ENCODE measurements at places on chromosomes 16 and 17. TPM values are rescaled to one million over a fixed set of nuclear protein-coding genes. Genes with fewer than 3 reads are reported as not detected.

The CORO1A gene
- total RNA-seq: 1,488 TPM

The KCNH6 gene
- not detected for total RNA-seq

The PCYT2 gene
- total RNA-seq: 44.5 TPM

The SPATA22 gene
- total RNA-seq: 0.28 TPM

The DUSP14 gene
- total RNA-seq: 7.2 TPM

The ZMYND15 gene
- total RNA-seq: not detected

The SLC2A4 gene
- total RNA-seq: not detected
